ENCODE measurements at places on chromosomes 7 and 10. TPM values are rescaled to one million over a fixed set of nuclear protein-coding genes. Genes with fewer than 3 reads are reported as not detected.

Gene UCMA
- not detected for total RNA-seq

DNA sequence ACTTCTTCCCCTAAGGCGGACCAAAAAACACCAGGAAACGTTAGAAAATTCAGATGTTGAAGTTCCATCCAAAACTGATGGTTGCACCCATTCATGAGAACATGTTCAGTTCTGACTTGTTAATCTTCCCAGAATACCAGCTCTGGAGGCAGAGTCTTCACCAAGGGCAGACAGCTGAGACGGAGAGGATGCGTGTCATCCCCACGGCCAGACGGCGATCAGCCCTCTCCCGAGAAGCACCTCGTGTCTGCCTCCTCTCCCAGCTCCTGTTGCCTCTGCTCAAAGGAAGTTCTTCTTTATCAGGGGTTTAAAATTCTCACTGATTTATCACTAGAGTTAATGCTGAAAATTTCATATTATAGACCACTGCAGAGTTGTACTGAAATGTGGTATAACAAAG lies 269.7 kb downstream of the ZMYND11 start:
- DNase-seq, result no peak

Gene CALML5
- not detected for total RNA-seq

Gene MYO3A
- 1.2 TPM for total RNA-seq

Gene CYP2E1
- 0.64 TPM for total RNA-seq

DNA sequence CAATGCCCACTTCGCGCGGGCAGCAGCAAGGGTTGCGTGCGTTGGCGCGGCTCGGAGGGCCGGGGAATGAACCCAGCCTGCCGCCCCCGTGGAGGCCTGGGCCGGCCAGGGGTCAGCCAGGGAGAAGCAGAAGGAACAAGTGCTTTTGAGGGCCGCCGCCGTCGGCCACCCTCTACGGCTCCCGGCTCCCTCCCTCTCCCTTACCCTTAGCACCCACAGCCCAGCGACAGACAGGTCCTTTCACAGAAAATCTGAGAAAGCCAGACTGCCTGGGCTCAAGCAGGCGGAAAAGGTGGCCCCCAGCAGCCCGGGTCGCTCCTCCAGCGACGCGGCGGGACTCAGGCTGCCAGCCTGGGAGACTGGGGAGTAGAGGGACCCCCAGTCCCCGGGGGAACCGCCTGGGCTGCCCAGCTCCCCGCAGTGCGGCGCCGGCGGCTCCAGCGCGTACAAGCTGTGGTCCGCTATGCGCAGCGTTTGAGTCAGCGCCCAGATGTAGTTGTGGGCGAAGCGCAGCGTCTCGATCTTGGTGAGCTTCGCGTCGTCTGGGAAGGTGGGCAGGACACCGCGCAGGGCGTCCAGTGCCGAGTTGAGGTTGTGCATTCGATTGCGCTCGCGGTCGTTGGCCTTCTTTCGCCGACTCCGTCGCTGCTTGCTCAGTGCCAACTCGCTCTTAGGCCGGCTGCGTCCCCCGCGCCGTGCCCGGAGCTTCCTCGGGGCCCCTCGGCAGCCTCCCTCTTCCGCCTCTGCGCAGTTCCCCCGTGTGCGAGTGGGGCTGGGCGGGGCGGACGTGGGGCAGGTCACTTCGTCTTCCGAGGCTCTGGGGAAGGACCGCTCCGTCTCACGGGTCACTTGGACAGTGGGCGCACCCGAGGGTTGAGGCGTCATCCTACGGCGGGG lies 815 bp downstream of the NEUROG3 start:
- no peak for DNase-seq

DNA sequence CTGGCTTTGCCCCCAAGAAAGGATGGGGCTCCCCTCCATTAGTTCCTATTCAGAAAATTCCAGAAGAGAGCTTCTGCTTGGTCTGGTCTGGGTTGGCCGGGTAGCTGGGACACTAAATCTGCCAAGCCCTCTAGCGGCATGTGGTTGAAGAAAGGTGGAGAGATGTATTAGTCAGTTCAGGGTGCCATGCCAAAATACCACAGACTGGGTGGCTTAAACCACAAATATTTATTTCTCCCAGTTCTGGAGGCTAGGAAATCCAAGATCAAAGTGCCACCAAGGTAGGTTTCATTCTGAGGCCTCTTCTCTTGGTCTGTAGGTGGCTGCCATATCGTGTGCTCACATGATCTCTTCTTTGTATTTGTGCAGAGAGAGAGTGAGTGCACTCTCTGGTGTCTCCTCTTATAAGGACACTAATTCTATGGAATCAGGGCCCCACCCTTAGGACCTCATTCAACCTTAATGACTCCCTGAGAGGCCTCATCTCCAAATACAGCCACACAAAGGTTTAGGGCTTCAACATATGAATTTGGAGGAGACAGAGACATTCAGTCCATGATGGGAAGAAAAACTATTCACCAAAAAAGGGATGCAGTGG lies 38.7 kb upstream of the MTPAP start:
- DNase-seq, result no peak

Gene LIPK
- not detected for total RNA-seq

All from transverse colon (tissue), 4 donors.